ENCODE measurements at places on chromosomes 5 and 9.

GRCh38 chr5:38447786-38448185 is 108.7 kb downstream of the LIFR start:
- no peak for DNase-seq

DNA sequence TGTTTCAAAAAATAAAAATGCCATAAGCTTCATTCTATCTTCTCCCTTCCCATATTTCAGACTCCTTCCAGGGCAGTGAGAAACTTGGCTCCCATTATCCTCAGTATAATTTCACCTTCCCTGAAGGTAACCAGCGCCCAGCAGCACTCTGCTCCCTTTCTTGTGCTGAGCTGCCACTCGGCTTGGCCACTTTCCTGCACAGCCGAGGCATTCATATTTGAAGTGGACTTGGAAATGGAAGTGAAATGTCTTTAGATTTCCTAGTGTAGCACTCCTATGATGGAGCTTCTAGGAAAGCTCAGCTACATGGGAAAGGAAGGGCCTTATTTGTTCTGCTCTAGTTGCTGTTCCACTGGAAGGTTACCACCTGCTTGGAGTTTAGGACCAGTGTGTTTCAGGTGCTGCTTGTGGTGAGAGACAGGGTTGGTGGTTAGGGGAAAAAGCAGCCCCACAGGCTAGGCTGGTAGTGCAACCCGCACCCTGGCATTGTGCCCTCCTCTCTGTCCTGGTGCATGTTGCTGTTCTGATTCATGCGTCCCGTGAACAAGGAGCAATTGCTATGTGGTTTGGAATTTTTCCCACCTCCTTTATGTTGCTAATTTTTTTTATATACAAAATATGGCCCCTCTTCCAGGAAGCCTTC is 53.8 kb downstream of the RAD23B start:
- no peak for DNase-seq

DNA sequence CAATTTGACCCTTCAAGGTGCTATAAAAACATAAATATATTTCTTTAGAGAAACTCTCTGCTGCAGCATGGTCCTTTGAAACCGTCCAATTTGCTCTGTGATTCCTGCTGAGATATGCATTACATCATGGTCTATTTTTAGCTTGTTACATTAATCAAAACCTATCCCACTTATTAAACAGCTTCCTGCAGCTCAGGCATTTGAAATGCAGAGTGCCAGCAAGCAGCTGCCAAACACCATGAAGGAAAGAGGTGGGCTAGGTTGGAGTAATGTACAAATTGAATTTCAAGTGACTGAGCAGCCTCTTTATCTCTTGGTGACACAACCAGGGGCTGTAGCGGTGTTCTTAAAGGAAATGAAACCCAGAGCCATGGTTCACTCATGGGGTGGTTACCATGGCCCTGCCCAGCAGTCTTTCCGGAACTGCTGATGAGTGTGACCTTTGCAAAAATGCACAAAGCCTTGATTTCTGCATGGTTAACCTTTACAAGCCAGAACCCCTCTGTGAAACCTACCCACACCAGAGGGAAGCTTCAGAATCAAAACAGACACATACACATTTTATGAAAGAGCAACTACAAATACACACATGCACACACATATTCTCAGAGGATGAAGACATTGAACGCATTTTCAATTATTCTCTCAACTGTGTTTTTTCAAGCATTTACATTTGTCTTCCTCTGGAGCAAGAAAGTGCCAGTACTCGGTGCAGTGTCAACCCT is 155.8 kb upstream of the ZNF608 start:
- DNase-seq = peak; percentile 93

DNA sequence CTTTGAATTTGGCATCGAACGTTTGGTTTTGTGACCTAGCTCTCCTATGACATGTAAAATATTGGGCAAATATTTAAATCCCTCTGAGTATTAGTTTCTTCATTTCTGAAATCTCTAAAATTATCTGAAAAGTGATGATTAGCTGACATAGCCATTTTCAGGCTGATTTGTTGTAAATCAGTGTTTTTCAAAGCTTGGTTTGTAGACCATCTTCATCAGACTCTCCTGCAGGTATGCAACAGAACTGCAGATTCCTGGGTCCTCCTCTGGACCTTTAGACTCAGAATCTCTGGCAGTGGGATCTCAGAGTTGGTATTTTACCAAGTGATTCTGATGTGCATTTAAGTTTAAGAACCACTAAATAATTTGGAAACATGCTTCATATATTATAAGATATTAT is 38.9 kb upstream of the NMUR2 start:
- no peak for DNase-seq

DNA sequence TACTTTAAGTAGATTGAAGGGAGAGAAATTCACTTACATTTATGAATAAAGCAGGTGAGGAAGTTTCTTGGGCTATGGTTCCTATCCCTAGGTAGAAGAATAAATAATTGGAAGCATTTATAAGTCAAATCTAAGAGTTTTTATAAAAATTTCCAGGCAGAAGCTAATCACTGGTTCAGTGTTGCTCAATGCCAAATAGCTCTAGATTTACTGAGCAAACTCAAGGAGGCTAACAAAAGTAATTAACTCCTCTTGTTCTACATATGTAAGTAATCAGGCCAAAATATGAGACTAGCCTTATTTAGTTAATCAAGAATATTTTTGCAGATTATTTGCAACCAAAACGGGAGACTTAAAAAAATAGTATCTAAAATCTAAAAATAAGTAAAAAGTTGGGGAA is 472.3 kb downstream of the PLK2 start:
- no peak for DNase-seq

DNA sequence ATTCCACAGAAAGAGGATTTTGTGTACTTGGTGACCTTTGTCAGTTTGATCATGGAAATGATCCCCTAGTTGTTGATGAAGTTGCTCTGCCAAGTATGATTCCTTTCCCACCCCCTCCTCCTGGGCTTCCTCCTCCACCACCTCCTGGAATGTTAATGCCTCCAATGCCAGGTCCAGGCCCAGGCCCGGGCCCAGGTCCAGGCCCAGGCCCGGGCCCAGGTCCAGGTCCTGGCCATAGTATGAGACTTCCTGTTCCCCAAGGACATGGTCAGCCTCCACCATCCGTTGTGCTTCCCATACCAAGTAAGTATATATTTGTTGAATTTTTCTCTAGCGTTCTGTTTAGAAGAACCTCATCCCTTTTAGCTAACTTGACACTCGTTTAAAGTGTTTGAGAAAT is 30.0 kb downstream of the RBM27 start:
- DNase-seq = no peak

DNA sequence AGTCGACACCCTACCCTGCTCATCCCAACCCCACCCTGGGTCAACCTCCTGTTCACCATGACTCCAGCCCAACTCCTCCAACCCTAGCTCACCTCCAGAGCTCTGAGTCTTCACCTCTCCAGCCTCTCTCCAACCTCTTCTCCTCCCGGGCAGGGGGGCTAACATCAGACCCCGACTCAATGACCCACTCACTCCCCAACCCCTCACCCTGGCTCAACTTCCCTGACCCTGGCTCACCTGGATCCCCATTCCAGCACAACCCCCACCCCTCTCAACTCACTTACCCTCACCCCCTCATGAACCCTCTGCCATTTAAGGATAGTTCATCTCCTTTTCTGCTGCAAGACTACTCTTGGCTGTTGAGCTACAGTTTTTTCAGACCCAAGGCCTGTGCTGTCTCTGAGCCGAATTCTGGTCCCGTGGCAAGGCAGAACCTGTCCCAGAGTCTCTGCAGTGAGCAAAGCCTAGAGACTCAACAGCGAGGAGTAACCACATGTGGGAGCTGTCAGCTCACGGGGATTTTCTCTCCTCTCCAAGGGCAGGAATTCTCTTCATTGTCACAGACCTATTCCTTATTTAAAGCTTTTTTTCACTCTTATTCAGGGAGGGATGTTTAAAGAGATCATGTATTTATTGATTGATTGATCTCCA is 29.8 kb downstream of the ANKRD33B start:
- no peak for DNase-seq

GRCh38 chr9:38032266-38033110 is 36.5 kb downstream of the SHB start:
- no peak for DNase-seq

DNA sequence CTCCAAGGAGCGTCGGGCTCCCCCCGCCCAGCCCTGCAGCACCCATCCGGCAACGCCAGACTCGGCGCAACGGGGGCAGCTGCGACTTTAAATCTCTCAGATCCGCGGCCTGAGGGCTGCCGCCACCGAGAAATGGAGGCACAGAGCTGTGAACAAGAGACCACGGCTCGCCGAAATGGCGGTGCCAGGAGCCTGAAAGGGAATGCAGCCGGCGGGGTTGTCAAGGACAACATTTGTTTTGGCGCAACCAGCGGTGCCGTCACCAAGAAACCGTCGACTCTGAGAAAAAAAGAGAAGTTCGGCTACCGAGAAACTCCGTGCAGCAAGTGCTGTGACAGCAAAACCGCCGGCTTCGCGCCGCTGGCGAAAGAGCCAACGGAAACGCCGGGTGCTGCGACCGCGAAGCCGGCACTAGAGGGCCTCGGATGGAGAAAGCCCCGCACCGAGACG is 2.1 kb upstream of the ANXA2R start:
- DNase-seq = peak; percentile 93

- DNase-seq = no peak
Observed at GRCh38 chr5:6552612-6553011, 80.2 kb downstream of the NSUN2 start.

- DNase-seq = no peak
Observed at GRCh38 chr9:113649054-113649453, 185.5 kb downstream of the RGS3 start.

- DNase-seq = no peak
Observed at GRCh38 chr9:115945009-115945431, 208.6 kb upstream of the PAPPA start.

- no peak for DNase-seq
Observed at GRCh38 chr9:107991581-107991980, 502.0 kb upstream of the KLF4 start.

DNA sequence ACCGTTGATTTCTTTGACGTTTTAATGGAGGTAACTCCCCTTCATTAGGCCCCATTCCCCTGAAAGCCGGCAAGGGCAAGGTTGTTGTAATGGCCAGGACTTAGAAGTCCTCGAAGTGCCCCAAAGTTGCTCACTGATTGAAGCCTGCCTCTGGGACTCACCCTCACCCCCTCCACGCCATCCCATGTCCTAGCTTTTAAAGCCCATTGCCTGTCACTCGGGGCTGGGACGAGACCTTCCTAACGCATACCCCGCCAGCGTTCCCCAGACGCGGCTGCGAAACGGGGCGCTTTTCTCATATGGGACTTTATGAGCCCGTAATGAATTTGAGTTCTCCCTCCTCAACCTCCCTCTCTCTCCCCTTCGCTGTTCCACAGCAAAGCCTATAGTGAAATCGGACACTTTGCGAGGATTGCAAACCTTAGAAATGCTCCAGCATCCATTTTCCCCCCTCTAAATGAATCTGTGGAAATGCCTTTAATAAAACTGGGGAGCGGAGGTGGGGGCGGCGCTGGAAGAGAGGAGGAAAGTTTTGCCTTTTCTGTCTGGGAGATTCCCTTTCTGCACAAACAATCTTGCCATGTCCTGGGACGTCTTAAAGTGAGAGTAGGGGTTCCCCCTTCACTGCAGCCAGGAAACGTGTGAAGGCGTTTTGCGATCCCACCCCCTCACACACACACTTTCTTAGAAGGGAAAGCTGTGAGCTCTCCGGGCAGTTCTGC is 1.5 kb downstream of the PAPPA start:
- DNase-seq = no peak

DNA sequence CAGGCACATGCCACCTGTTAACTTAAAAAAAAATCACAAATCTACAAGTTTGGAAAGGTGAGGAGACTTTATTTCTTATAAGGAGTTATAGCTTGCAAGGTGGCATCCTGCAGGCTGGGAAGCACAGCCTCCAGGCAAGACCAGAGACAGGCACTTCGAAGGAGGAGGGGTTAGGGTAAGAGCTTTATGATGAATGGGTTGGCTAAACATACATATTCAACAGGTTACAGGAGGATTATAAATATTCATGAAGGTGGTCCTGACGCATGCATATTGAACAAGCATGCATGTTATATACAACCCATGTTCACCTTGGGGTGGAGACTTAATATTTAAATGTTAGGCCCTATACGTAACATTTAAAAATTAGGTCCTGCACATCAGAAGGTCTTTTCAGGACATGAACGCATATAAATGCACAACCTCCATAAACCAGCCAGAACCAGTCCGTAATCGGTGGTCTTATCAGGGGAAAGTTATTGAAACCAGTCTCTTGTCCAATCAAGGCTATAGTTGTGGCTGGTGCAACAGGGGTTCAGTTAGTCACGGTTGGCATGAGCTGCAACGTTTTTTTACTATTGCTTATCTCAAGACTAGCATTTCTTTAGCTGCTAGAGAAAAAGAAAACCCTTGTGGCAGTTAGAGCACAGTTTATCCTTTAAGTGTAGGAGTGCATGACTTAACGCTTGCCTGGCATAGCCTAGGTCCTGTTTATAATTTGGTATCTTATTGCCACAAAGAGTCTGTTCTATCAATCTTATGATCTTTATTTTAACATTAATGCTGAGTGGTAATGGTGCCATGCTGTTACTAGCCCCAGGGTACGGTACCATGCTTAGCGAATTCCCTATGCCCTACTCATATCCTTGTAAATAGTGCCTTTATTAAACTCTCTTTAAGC is 72.7 kb downstream of the C9orf57 start:
- no peak for DNase-seq

GRCh38 chr5:61823781-61824180 is 482.2 kb upstream of the KIF2A start:
- no peak for DNase-seq

DNA sequence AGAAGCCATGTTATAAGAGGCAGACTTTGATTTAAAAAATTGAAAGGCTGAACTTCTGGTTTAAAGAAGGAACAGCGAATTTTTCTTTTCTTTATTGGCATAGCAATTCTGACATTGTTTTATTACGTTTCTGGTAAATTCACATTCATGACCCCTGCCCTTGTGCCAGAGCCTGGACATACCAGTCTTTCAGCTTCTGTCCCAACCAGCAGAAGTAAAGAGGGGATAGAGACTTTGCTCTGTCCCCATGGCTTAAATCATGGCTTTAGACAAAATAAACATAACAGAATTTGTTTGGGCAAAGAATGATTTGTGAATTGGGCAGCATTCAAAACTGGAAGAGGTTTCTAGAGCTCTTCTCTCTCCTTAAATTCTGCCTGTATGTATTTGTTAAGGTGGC is 15.3 kb downstream of the CAST start:
- DNase-seq = no peak

- no peak for DNase-seq
Observed at GRCh38 chr5:149779124-149779465, 49.0 kb downstream of the PPARGC1B start.

- DNase-seq = no peak
Observed at GRCh38 chr5:78536661-78537196, 111.8 kb downstream of the LHFPL2 start.

DNA sequence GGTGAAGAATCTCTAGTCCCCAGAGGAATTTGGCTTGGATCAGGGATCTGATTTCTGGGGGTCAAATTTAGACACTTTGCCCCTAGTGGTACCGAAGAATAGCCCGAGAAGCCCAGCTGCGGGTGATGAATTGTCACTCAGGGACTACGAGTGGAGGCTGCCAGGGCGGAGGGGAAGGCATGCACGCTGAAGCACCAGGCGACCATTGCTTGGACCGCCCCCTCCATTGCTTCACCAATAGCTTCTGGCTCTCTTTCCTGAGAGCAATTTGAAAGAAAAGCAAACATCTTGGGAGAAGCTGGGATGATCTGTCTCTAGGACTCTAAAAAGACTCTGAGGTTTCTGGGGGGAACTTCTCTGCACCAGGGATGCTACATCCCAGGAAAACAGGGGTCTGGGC is 137.6 kb downstream of the CRB2 start:
- no peak for DNase-seq
